ENCODE measurements at places on chromosomes 12 and 14.
A peak's percentile ranks its signal among the peaks of the same experiment; 100 is the strongest.

- no peak for DNase-seq
These were observed 61.7 kb downstream of the DGLUCY start for GRCh38 chr14:91175291-91176201.

DNA sequence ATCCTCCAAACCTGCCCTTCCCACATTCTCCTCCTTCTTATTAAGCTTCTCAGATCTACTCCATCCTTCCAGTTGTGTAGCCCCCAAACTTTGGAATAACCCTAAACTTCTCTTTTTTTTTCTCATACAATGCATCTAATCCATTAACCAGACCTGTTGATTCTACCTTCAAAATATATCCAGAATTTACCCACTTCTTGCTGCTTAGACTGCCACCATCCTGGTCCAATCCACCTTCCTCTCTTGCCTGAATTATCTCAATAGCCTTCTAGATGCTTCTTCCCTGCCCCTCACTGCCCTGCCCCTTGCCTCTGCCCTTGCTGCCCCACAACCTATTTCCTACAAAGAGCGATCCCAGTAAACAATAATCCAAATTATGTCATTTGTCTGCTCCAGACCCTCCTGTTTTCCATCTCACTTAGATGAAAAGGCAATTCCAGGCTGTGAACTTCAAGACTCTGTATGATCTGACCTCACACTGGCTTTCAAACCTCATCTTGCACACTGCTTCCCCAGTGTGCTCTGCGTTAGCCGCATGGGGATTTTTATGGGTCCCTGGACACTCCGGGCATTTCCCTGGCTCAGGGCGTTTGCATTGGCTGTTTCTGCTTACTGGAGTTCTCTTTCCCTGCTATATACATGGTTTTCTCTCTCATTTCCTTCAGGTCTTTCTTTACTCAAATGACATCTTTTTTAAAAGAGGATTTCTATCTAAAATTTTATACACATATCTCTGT is 42.6 kb upstream of the HIF1A start:
- DNase-seq, result no peak

DNA sequence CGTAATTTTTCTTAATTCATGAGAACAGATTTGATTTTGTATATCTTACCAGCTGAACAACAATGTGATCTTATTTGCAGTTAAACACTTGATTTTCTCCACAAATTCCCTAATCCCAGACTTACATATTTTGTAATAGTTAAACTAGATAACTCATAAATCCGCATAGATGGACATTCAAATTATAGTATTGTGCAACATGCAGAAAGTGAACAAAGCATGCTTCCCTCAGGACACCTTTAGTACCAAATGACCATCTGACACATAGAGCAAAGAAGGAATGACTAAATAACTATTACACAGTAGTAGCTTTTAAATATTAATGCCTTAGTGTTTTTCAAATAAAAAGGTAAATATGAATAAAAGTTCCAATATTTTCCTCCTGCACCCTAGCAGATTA is 88.9 kb downstream of the PAWR start:
- DNase-seq, result no peak

GRCh38 chr12:75444429-75445136 is 36.0 kb upstream of the GLIPR1 start:
- no peak for DNase-seq

DNA sequence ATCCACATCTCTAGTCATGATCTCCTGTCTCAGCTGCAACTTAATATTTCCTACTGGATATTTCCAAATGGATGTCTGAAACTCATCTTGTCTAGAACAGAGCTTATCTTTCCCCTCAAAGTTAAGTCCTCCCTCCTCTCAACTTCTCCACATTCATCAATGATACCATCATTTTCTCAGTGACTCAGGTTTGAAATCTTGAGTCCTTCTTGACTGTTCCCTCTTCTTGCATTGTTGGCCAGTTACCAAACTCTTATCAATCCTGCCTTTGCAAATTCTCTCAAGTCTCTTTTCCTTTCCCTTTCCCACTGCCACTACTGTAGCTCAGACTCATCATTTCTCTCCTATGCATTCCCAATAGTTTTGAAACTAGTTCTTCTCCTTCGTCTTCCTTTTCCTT is 14.3 kb upstream of the CHURC1 start:
- DNase-seq, result no peak

GRCh38 chr12:105850103-105850968 is 288.4 kb downstream of the NUAK1 start:
- DNase-seq, result no peak

DNA sequence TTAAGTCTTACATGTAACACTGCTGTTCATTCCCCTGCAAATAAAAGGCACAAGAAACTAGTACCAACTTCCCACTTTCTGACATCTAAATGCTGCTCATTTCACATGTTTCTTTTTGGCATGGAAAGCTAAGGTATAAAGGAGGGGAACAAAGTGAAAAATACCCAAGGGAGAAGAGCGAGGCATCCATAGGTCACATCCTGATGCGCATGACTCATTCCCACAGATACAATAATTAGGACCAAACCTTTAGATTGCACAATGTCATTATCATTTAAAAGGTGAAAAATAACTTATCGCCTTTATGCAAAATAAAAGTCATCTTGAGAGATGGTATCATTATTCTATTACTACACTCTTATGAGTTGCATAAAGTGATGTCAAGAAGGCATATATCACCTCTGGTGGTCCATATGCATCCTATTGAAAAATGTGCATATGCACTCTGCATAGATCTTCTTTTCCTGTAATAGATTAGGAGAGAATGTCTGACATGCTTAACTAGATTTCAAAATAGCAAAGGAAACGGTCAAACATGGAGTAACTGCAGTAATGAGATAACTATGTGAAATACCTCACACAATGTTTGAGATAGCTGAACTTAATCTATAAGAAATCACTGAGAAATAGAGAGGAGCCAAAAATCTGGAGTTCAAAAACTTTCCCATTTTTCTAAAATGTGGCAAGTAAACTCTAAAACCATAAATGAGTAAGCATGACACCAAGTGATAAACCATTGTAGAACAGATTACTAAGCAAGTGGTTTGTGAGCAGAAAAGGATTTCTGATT is 382.5 kb upstream of the TMTC1 start:
- DNase-seq, result no peak

DNA sequence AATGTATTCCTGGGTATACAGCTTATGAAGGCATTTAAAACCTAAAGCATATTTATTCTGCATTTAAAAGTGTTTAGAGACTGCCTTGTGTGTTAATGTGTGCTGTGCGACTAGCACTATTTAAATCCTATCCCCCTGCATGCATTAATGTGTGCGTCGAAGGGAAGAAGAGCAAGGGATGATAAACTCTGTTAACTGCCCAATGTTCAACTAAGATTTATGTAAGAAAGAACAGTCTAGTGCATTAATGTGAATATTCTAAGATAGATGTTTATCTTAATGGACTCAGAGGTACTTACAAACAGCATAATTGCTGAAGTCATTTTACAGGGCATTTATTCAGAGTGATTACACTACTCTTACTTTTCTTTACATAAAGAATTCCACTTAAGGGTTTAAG is 424.8 kb downstream of the DIO2 start:
- DNase-seq, result no peak

DNA sequence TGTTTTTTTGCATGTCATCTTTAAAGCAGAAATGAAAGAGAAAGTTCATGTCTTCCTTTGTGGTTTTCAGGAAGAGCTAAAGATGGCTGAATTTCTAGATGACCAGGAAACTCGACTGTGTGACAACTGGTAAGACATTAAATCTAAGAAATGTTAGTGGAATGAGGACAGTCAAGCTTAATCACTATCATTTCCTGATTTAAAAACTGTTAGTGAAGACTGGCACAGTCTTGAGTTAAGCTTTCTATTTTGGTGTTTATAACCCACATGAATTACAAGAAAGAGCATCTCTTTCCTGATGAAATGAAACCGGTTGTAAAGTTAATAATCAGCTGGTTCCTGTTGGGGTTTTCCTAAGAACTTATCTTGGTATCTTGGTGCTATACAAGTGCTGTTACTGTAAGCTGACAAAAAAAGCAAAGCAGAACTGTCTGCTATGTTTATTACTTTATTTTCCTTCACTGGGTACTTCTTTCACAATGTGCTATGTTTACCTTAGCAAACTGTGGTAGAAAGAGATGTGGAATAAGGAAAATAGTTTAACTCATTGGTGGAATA is 5.2 kb downstream of the TRAFD1 start:
- DNase-seq, result peak; percentile 70

- no peak for DNase-seq
These were observed 280.6 kb upstream of the SFSWAP start for GRCh38 chr12:131430158-131430742.

DNA sequence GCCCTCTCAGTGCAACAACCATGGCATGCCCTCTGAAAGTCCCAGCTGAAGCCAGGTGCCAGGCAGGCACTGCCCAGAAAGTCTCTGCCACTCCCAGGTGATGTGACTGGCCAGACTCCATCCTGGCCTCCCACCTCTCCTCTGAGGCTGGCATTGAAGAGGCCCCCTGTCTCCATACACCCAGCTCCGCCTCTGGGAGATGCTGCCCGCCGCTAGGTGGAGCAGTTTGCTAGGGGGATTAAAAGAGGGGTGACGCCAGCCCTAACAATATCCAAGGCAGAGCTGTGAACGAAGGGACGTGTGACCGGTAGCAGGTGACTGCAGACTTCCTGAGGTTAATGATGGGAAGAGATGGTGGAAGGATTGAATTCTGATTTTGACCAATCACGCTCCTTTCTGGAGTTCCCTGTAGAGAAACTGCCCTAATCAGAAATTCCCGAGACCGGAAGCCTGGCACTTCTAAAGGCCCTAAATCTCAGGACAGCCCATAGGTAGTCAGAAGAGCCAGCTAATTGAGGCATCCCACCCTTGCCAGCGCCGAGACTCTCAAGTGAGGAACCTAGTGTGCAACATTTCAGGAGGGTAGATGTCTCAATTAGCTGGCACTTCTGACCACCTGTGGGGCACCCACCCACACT is 8.3 kb upstream of the PLEK2 start:
- DNase-seq, result no peak

GRCh38 chr14:98077176-98077575 is 1194.8 kb downstream of the BCL11B start:
- no peak for DNase-seq

- DNase-seq, result no peak
These were observed 23.1 kb upstream of the COL2A1 start for GRCh38 chr12:48027183-48028002.

GRCh38 chr12:32455607-32456071 is 56.3 kb downstream of the FGD4 start:
- DNase-seq, result no peak

GRCh38 chr12:130031571-130032189 is 127.9 kb upstream of the TMEM132D start:
- no peak for DNase-seq

DNA sequence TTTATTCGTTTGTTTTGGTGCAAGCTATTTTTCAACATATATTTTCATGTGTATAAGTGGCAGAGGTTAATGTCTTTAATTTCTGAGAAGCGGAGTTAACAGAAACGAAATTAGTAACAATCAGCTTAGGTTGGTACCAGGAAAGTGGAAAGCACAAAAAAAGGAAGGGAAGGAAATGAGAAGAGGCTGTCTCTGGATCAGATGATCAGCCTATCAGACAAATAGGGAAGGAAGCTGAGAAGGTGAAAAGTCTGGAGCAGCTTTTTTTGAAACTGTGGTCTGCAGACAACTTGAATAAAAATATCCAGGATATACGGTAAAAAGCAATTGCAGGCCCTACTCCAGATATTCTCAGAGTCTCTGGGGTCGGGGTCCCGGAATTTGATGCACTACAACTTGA is 265.0 kb downstream of the SSPN start:
- DNase-seq, result no peak
